ENCODE measurements at places on chromosomes 7 and 10.

- peak; percentile 78 for DNase-seq
Measured at GRCh38 chr7:13990319-13990983, 985 bp upstream of the ETV1 start.

GRCh38 chr7:5248201-5248885, 34.4 kb upstream of the SLC29A4 start:
- DNase-seq, result no peak

- DNase-seq, result peak; percentile 60
Measured at GRCh38 chr7:81161451-81162075, 242.7 kb upstream of the SEMA3C start.

DNA sequence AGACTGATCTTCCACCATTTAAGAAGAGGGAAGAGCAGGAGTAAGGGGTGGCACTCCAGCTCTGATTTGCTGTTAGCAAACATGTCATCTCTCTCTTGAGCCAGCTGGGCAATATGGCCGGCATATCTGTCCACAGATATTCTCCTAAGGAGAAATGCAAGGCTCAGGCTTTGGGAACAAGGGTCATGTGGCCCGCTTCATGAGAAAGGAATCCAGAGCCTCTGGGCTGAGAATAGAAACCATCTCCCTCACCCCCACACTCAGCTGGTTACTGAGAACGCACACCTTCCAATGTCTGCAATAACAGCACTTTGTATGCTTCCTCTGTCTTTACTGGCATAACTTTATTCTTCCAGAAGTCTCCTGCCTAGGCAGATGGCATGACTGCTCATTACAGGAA, 171.2 kb downstream of the ELMO1 start:
- DNase-seq, result no peak

DNA sequence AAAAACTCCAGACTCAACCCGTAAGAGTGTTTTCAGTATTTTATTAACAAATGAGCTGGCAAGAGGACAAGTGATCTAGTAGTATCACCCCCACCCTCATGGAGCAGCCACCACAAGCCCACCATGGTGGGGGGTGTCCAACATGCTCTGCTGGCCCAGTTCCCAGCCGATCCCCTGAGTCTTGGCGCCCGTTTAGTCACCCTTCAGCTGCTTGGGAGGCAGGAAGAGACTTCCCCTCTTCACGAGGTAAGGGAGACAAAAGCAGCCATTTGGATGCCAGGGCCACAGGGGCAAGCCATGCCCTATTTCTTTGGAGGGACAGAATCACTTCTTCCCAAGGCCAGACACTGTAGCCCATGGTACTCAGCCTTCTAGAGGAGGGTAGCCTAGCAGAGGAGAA, 54.1 kb downstream of the NOD1 start:
- DNase-seq, result no peak

- no peak for DNase-seq
Measured at GRCh38 chr7:123522066-123522465, 12.3 kb downstream of the IQUB start.

- no peak for DNase-seq
Measured at GRCh38 chr7:50953820-50954219, 171.1 kb upstream of the GRB10 start.

- no peak for DNase-seq
Measured at GRCh38 chr10:101385866-101386658, 32.1 kb downstream of the BTRC start.

DNA sequence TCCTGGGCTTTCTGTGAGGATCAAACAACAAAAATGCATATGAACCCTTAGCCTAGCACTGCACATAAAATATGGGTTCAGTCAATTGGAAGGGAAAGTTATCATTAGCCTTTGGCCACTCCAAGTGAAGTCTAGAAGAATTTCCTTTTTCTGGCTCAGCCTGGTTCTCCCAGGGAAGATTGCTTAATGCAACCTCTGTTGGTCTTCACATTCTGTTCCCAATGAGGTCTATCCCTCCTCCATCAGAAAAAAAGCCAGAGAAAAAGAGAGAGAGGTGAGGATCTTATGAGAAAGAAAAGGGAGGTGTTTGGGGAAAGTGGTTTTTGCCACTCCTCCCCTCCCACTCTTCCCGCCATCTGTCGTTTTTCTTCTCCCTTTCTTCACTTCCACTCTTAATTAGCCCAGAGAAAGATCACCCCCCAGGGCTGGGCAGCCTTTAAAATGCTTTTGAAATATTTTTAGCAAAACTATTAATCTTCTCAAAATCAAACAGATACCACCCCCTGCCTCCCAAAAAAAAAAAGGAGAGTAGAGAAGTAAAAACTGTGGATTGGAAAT, 31.1 kb downstream of the CPVL start:
- DNase-seq, result no peak

- no peak for DNase-seq
Measured at GRCh38 chr7:107909445-107909844, 18.5 kb downstream of the DLD start.

DNA sequence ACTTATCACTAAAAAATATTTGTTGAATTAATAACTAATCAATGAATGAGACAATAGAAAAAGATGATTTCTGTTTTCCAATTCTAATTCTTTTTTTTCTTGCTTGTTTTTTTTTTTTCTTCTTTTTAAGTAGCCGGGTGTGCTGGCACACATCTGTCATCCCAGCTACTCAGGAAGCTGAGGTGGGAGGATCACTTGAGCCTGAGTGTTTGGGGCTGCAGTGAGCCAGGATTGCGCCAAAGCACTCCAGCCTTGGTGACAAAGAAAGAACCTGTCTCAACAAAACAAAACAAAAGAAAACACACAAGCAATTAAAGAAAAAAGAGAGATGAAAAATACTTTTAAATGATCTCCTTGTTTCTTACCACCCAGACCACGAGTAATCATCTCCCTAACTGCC, 1109.3 kb downstream of the REEP3 start:
- no peak for DNase-seq

GRCh38 chr7:6228361-6229229, 43.8 kb downstream of the CYTH3 start:
- DNase-seq, result no peak

GRCh38 chr10:3106928-3107425, 39.6 kb downstream of the PFKP start:
- DNase-seq, result no peak

GRCh38 chr7:104584620-104585019, 256.2 kb downstream of the LHFPL3 start:
- no peak for DNase-seq

DNA sequence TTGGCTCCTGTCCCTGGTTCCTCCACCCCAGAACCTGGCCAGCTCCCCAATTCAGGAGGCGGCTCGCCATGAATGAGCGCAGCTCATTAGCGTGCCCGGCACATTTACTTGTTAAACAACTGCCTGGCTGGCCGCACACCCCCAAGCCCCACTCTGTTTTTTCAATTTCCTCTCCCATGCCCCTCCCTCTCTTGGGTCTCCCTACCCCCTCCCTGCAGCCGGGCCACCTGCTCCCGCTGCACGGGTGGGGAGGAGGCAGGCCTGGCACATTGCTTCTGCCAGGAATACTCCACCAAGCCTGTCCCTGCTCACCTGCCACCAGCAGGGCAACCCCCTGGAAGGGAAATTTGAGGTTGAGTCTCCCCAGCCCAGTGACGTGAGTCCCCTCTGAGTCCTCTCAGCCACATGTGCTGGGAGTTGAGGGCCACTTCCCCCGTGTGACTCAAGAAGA, 2.5 kb upstream of the SLIT1 start:
- peak; percentile 55 for DNase-seq

DNA sequence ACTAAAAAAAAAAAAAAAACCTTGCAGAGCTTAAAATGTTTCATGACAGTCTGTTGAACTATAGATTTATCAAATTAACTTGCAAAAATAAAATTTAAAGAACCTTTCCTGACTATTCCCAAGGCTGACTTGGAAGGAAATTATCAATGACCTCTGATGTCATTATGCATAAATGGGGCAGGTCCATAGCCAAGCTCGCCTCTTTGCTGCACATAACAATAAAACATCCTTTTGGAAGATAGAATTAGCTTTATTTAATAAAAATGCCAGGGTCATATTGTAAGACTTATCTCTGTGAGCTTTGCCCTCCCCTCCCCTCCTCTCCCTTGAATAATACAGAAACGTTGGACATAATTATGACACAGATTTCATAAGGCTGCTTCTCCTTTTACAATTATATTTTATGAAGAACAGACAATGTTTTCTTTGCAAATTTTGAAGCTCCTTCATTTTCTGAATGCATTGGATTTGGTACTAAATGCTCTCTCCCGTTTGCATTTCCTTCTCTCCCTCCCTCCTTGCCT, 444.8 kb downstream of the AUTS2 start:
- DNase-seq, result no peak

DNA sequence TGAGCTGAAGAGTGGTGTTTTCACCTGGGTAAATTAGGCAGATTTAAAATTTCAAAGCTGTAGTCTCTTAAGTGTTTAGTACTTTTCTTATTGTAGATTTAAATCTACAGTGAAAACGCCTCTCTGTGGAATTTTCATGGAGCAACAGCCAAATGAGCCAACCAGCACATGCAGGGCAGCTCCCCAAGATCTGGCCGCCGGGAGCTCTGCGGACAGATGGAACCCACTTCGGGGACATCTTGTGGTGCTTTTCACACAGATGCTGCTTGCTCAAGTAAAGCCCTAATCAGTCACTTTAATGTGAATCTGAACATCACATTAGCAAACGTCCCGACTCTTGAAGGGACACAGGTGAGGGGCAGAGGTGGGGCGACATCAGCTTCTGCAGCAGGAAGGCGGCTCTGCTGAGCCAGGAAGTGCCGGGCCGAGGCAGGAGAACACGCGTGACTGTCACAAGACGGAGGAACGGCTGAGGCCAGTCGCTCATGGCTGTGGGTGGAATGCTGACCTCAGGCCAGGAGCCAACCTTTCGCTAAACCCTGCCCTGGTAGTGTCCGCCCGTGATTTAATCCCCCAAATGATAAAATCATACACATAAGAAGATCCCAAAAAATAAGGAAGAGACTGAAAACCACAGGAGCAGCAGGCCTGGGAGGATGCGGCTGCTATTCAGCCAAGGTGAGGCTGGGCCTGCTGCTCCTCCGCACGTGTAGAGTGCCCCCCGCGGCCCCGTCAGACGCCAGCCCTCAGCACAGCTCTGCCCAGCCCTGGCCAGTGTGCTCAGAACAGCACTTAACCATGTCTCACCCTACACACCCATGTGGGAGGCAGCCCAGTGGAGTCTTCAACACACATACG, 256.8 kb downstream of the ZMYND11 start:
- no peak for DNase-seq

- no peak for DNase-seq
Measured at GRCh38 chr7:110973196-110973990, 117.5 kb upstream of the LRRN3 start.

- DNase-seq, result no peak
Measured at GRCh38 chr10:13810568-13810967, 223.8 kb downstream of the PRPF18 start.

- no peak for DNase-seq
Measured at GRCh38 chr10:50234486-50234885, 16.8 kb downstream of the ASAH2 start.
